ENCODE measurements at places on chromosomes 13 and 19.

DNA sequence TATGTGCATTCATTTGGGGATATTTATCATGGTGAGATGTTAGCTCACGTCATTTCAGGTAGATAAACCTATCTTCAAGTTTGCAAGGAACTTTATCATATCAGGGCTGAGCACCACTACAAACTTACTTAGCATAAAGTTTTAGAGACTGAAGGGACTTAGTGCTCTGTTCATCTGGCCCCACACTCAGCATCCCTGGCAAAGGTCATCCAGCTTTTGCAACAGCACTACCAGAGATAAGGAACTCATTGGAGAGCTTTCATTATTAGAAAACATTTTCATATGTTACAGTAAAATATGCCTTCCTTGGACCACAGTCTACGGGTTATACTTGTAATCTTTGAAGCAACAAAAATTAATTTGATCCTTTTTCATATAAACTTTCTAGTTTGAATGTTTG, 263.4 kb downstream of the POU4F1 start:
- DNase-seq, result no peak

- no peak for DNase-seq
Observed at GRCh38 chr19:47446534-47447469, 24.9 kb downstream of the SLC8A2 start.

- DNase-seq, result peak; percentile 22
Observed at GRCh38 chr13:101751488-101751887, 299.0 kb downstream of the ITGBL1 start.

GRCh38 chr19:38452430-38453366, 19.2 kb downstream of the RYR1 start:
- DNase-seq, result no peak

GRCh38 chr13:73299787-73300186, 241.0 kb downstream of the KLF5 start:
- DNase-seq, result no peak

DNA sequence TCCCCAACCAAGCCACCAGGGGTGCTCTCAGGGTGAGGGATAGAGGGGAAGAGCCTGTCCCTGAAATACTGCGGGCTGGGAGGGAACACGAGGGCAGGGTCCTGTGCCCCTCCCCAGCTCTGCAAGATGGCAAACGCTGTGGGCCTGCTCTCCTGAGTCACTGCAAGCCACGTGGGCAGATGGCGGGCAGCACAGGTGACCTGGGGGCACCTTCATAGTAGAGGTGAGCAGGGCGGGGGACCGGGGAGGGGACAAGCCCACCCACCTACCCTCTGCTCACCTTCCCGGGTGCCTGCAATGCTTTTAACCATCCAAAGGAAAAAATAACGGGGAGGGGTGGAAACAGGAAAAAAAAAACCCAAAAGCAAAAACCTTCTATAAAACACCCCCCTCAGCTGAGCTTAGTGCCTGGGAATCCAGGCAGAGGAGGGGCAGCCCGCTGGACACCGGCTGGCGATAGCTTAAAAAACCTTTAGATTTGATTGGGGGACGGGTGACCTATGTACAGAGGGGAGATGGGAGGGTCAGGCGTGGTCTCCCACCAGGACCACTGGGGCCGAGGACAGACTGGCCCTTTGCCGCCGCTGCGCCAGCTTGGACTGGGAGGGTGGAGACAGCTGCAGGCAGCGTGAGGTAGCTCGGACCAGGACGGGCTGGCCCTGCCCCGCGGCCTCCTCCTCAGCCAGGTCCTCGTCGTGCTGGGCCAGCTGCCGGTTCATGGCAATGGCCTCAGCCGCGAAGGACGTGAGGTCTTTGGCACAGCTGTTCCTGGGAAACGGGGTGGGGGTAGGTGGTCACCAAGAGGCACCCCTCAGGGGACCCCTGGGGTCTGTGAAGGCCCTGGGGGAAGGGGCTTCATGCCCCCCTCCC, 11.7 kb downstream of the MKNK2 start:
- DNase-seq, result no peak

GRCh38 chr13:20340759-20341171, 108.6 kb upstream of the GJB6 start:
- DNase-seq, result no peak

- peak; percentile 67 for DNase-seq
Observed at GRCh38 chr13:43786766-43787517, at the start of gene ENOX1. TSS of gene ENOX1 (minus strand) at chr13:43786972.

- DNase-seq, result no peak
Observed at GRCh38 chr13:105827111-105827809, 708.2 kb downstream of the EFNB2 start.

GRCh38 chr13:49064476-49064875, 88.8 kb downstream of the FNDC3A start:
- no peak for DNase-seq

- DNase-seq, result no peak
Observed at GRCh38 chr19:48975947-48976847, 11.1 kb downstream of the FTL start.

- no peak for DNase-seq
Observed at GRCh38 chr13:111953546-111954178, 113.3 kb upstream of the SOX1 start.

DNA sequence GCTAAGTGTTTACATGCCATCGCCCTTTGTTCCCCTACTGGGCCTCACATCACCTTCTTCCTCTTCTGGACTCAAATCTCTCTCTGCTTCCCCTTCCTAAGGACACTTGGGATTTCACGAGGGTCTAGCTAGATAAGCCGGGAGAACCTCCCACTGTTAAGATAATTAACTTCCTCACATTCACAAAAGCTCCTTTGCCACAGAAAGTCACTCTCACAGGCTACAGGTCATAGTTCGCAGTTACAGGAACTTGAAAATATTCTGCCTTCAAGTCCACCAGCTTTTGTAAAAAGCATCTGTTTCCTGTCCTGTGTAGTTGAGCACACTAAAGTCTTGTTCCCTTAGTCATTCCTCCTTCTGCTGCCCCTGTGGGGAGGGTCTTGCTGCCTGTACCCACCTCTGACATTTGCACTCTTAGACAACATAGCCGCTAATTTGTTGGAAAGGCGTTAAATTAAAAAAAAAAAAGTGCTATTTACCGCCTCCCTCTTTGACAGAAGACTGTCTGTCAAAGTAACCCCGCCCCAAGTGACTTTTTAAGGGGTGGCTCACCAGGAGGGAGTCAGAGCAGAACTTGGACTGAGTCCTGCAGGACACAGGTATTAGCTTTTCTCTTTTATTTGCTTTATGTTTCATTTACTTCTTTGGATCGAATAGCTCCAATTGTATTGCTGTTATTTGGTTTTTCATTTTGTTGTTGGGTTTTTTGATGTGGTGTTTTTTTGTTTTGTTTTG, 26.8 kb upstream of the CEACAM21 start:
- no peak for DNase-seq

GRCh38 chr13:97905517-97905916, 48.0 kb upstream of the IPO5 start:
- DNase-seq, result no peak

GRCh38 chr13:74573654-74574053, 439.4 kb upstream of the KLF12 start:
- no peak for DNase-seq

DNA sequence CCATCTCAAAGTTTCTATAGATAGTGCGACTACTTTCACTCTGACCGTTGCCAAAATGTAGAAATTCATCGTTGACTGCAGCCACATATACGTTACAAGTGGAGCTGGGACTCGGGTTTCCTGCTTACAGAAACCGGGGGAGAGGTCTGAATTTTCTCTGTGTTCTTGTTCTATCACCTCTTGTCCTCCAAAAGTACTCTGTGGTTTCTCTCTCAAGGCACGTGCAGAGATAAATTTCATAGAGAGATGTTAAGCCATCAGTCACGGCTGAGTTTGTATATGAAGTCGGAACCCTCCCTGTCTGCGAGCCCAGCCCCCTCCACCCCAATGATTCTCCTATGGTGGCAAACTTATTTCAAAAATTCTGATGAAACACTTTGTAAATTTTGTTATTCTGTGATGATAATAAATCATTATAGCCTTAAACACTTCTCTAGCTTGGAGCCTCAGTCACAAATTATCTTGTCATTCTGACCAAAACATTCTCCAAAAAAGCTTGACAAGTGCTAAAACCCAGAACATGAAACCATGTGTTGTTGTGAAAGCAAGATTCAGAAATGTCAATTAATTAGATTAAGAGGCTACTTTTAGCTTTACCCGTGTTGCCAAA, 87.5 kb downstream of the TSHZ3 start:
- no peak for DNase-seq

GRCh38 chr13:39016087-39016486, 21.8 kb downstream of the PROSER1 start:
- DNase-seq, result no peak

DNA sequence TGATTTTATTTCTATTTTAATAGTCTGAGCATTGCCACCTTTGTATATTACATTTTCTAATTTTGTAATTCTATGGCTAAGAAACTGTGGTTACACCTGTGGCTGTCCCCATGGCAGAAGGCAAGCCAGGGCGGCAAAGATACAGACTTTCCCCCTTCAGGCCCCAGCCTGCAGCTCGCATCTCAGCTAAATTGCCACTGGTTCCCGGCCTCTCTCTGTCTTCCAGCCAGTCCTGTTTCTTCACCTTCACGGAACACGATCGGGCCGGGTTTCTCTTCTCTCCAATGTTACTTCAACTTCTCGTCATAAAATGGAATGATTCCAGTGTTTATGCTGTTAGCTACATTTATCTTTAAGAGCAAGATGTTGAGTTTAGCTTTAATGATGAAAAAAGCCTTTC, 124.5 kb upstream of the ZNF507 start:
- no peak for DNase-seq

DNA sequence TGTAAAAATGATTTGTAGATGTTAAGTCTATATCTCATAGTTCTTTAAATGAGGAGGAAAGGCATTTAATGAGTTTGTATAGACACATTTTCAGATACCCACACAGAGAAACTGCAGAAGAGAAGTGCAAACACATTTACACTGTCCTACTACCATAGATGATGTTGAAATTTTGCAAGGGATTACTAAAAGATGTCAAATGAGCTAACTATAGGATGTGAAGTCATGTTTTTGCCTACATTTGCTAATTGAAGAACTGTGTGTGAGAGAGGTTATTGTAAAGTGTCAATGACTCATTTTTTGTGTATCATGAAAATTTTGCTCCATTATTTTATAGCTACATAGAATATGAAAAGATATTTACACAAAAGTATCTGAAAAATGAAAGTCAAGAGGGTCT, 178.9 kb downstream of the ITGBL1 start:
- no peak for DNase-seq

- DNase-seq, result no peak
Observed at GRCh38 chr19:14054721-14055120, 7.2 kb downstream of the PALM3 start.

GRCh38 chr19:51434456-51434855, 17.0 kb upstream of the SIGLEC10 start:
- no peak for DNase-seq

Measured in left renal cortex interstitium (tissue), 4 donors.